ENCODE measurements at places on chromosomes 11 and 22. TPM values are rescaled to one million over a fixed set of nuclear protein-coding genes. Genes with fewer than 3 reads are reported as not detected.

DNA sequence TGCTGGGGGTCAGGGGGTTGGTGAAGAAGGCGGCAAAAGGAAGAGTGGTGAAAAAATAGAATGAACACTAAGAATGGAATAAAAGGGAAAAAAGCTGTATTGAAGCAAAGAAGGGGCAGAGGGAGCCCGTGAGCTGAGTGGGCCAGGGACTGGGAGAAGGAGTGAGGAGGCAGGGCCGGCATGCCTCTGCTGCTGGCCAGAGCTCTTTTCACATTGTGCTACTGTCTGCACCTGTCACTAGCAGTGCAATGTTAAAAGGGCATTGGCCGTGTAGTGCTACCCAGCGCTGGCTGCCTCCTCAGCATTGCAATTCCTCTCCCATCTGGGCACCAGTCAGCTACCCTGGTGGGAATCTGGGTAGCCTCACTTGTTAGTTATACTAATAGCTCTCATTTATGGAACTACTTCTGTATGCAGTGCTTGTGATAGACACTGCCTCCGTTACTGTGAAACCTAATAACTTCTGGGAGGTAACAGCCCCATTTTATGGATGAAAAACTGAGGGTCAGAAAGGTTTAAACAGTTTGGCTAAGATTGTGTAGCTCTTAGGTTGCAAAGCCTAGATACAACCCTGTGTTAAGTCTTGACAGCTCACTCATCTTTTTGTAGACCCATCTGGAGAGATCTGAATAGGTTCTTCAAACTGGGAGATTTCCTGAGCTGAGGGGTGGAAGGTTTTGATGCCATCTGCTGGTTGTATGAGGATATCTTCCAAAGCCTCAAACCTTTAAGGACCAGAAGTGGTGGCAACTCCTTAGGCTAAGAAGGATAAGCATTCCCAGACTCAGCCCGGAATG is 8.5 kb downstream of the YPEL4 start:
- DNase-seq: no peak

The APOBEC3C gene
- 1.2 TPM for total RNA-seq

- peak; percentile 6 for DNase-seq
Measured at GRCh38 chr11:128614026-128614425, 26.7 kb upstream of the ETS1 start.

GRCh38 chr11:69500285-69501120 is 19.0 kb downstream of the LINC01488 start:
- no peak for DNase-seq

- DNase-seq: no peak
Measured at GRCh38 chr22:44462246-44463010, 35.6 kb downstream of the RTL6 start.

The HMGXB4 gene
- total RNA-seq: 27.8 TPM

DNA sequence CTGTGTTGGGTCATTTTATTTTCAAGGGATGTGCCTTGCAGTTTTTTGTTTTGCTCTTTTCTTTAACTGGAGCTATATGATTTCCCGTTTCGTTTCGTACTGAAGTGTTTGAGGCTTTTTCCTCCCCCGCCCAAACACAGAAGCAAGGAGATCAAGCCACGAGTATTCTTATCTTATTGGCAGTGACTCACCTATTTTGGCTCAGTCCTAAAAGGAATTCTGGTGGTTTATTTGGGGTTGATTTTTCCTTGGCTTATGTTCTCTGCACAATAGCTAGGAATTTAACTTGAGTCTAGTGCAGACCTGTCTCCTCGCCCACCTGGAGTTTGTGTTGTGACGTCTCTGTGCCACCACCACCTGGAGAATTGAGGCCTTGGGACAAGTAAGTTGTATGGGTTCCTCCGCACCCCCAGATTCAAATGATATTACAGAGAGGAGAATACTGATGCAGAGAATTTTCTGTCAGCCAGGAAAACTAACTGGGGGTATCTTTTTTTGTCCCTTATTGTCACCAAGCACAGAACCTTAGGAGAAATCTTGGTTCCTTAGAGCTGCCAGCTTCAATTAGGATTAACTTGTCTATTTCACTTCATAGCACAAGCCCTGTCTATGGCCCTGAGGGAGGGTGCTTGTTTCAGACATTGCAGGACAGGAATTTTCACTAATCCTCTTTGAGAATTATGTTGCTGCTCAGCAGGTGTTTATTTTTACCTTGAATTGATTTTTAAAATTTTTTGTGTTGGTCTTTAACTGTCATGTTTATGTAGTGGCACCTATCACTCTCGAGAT is 90.4 kb upstream of the BIRC3 start:
- peak; percentile 38 for DNase-seq

The NAALADL1 gene
- total RNA-seq: 65.2 TPM

GRCh38 chr11:108887436-108888238 is 222.8 kb downstream of the DDX10 start:
- no peak for DNase-seq

GRCh38 chr11:104442321-104442720 is 278.4 kb upstream of the PDGFD start:
- peak; percentile 62 for DNase-seq

DNA sequence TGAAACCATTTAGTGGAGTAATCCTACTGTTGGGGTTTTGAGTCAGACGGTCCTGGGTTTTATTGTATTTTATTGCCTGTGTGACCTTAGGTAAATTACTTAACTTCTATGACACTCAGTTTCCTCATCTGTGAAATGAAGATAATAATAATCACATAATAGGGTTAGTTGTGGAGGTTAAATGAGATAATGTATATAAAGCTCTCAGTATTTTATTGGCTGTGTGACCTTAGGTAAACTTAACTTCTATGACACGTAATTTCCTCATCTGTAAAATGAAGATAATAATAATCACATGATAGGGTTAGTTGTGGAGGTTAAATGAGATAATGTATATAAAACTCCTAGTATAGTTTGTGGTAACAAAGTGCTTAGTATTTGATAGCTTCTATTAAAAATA is 13.2 kb downstream of the BARX2 start:
- DNase-seq: no peak

GRCh38 chr11:35553021-35553420 is 27.6 kb upstream of the PAMR1 start:
- DNase-seq: no peak

The RAD9A gene
- 29.5 TPM for total RNA-seq

- no peak for DNase-seq
Measured at GRCh38 chr22:42945736-42946135, 69.2 kb downstream of the PACSIN2 start.

DNA sequence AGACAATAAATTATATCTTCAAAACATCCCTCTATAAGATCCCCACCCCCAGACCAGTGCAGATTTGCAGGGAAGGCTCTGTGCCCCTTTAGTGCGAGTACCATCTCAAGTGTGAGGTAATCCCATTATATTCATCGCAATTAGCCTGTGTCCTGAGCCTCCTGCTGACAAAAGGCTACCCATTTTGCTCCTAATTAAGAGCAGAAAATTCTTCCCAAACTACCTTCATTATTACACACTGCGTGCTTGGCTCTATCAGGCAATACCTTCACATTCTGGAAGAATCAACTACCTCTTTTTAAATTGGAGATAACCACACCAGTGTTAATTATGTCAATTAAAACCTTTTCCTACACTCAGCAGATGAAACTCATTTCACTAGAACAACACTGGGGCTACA is 1133.4 kb upstream of the CCDC90B start:
- no peak for DNase-seq

DNA sequence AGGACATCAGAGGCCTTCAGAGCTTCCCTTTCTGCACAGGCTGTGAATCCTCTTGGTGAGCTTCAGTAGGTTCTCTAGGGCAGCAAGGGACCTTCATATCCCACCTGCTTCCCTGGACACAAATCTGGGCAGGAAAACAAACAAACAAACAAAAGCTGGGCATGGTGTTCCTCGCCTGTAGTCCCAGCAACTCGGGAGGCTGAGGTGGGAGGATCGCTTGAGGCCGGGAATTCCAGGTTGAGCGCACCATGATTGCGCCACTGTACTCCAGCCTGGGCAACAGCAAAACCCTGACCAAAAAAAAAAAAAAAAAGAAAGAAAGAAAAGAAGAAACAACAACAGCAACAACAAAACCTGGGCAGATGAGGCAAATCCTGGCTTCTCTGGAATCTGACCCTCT is 92.9 kb downstream of the CEP164 start:
- DNase-seq: no peak

DNA sequence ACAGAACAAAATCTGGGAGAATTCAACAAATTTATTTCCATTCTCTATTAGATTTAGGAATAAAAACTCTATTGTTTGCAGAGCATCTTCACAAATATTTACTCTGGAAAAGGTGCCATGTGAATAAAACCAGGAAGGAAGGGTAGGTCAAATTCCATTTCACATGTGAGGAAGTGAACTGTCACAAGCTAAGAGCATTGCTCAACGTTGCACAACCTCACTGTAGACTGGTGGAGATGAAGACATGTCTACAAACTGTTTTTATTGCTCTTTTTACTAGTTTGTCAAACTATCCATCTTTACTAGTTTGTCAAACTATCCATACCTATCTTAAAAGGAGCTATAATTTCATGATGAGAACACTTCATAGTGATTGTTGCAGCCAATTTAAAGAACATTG is 236.4 kb downstream of the CNTN5 start:
- no peak for DNase-seq

DNA sequence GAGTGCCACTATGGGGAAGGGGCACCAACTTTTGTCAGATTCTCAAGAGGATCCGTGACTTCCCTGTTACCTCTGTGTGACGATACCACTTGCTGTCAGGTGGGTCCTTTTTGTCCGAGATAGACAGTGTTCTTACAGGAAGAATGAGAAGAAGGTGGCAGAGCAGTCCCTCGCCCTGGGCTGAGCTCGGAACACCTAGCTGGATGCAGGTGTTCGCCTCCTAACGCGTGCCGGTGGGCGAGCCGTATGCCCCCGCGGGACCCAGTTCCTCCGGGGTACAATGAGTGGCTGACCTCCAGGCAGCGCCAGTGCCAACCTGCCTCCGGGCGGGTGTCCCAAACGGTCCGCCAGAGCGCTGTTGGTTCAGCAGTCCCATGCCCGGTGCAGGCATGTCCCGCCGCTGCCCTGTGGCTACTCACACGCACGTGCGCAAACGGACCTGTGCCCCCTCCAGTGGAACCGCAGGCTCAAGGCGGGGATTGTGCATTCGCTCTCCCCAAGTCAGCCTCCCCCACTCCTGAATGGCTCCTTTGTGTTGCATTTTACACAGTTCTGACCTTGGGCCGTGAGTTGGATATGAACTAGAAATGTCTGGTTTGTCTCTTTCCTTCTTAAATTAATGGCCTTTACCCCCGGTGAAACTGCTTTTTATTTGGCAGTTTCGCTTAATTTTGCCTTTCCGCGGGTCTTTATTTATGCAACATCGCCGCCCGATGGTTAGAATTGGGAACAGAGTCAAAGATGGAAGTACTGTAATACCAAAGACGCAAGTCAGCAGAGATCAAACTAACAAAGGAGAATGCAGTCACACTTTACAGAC is 1.1 kb upstream of the ABTB2 start:
- DNase-seq: peak; percentile 67

The SLC22A6 gene
- not detected for total RNA-seq

- DNase-seq: no peak
Measured at GRCh38 chr11:117789241-117789640, 7.8 kb downstream of the DSCAML1 start.

GRCh38 chr11:36451045-36451444 is 59.0 kb downstream of the TRAF6 start:
- no peak for DNase-seq

- no peak for DNase-seq
Measured at GRCh38 chr22:36797911-36798673, 18.7 kb downstream of the PVALB start.

- DNase-seq: no peak
Measured at GRCh38 chr11:62427630-62428233, 8.9 kb downstream of the SCGB1A1 start.

The DUSP8 gene
- 1.5 TPM for total RNA-seq

DNA sequence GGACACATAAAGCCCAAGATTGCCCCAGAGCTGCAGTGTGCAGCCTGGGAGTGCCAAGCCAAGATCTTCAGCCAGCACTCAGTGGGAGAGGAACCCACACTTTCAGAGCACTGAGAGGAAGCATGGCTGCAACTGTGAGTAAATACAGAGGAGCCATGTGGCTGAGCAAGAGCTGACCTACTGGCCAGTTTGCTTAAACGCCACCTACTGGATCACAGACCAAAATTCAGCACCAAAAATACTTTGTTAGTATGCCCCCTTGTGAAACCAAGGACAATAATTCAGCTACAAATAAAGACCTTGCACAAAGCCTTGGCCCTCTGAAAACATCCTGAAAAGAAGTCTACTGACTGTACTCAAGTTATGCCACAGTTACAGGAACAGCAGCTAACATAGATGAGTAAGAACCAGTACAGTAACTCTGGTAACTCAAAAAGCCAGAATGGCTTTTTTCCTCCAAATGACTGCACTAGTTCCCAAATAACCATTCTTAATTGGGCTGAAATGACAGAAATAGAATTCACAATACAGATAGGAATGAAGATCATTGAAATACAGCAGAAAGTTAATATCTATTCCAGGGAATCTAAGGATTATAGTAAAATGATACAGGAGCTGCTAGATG is 10.1 kb upstream of the OR4A15 start:
- DNase-seq: no peak

- DNase-seq: no peak
Measured at GRCh38 chr22:33329398-33329797, 271.2 kb upstream of the SYN3 start.

The RFPL2 gene
- total RNA-seq: not detected

DNA sequence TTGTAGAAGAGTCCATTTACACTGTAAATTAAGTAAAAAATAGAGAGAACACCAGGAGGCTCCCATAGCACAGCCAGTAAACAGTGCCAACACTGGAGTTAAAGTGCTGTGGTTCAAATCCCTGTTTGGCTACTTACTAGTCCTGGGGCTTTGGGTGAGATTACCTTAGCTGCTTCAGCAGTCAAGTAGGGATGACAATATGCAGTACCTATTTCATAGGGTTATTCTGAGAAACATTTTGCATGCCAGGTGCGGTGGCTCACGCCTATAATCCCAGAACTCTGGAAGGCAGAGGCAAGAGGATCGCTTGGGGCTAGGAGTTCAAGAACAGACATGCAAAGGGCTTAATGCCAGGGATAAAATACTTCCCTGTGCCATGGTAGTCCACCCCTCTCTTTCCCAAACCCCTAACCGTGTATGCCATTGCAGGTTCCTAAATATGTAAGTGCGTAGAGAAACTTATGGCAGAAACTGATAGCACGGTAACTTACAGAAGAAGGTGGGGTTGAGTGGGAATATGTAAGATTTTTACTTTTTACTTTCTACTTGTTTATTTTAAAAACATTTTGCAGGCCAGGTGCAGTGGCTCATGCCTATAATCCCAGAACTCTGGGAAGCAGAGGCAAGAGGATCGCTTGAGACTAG is 86.4 kb upstream of the PICALM start:
- no peak for DNase-seq

The OR52H1 gene
- total RNA-seq: not detected

The PLEKHB1 gene
- total RNA-seq: 13.4 TPM

The C11orf97 gene
- not detected for total RNA-seq

Measured in stomach (tissue), 19 donors.